Suppressor macrophage treated with lipopolysaccharide for 4 hours (primary cell): ENCODE measurements at places on chromosomes 12 and 14.

DNA sequence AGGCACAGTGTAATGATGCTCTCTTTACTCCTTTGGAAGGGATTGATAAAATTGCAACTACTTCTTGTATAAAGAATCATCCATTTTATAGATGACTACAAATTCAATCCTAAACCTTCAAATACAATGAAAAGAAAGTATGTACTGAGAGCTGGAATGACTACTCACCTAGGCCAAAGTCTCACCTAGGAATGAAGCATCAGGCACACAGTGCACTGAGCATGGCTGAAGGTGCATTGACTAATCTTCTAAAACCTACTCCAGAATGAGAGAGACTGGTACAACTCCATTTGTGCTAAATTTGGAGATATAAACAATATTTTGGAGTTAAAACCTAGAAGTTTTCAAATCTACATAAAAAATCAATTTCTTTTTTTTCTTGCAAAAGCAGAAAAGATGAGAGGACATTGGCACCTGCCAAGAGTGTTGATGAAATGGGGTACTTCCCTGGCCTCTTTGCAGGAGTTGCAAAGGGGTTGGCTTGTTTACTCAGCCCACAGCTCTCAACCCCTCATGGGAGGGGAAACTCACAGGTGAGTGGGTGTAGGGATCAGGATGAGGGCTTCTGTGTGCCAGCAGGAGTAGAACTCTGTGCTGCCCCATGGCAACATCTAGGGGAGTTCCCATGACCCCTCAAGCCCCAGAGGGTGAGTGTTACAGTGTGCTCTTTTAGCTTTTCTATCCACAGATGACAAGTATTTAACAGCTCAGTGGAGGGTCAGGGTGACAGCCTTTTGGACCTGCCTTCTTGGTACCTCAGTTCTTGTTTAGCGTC lies 31.3 kb downstream of the CLECL1 start:
- no peak for DNase-seq

DNA sequence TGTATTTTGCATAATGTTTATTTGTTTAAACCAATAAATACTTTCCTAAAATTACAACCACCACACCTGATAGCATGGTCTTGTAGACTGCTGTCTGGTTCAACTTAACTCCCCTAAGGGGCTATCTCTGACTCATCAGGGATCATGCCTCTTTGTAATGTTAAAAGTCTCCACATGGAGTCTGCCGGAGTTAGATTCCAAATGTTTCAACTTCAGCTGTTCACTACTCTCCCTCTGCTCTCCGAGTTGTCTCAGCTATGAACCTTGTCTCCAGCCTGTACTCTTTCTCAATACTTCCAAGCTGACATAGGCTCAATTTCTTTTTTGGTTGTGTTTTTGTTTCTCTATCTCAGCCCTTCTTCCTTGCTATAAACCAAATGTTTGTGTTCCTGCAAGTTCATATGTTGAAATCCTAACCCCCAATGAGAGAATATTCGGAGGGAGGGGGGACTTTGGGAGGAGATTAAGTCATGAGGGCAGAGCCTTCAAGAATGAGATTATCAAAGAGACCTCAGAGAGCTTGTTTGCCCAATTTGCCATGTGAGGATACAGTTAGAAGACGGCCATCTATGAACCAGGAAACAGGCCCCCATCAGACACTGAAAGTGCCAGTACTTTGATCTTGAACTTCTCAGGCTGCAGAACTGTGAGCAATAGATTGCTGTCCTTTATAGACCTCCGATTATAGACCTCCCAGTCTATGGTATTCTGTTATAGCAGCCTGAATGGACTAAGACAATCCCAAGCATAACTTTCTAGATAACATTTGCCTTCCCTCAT lies 858.2 kb downstream of the VRK1 start:
- no peak for DNase-seq

DNA sequence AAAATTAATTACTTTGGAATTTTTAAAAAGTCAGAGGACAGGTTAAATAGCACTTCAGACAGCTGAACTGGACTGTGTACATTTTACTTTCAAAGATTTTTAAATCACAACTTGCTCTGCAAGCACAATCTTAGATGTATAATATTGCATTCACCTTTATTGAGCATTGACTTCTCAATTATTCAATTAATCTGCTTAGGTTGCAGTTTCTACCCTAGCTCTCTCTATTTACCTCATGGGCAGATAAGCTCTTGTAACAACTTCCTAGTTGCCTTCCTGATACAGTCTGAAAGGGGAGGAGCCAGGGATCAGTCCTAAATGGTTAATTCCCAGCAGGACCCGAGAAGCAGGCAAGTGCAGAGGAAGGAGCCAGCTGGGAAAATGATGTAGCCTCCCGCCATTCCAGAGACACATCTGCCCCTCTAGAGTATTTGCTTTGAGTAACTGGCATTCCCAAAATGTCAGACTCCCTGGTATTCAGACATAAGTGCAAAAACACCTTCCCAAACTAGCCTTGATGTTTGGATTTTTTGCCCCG lies 302.8 kb downstream of the GALC start:
- DNase-seq, result no peak

DNA sequence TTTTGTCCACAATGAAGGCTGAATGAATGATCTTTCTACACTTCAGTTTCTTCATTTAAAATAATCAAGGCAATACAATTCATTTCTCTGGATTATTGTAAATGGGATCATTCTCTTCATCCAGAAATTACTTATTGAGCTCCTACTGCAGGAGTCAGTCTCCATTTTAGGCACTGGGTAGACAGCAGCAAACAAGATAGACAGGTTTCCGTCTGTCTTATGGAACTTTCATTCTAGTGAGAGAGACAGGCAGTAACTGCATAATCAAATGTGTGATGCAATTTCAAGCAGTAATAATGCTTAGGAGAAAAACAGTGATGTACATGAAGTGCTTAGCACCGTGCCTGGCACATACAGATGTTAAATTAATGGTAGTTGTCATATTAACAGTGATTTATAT lies 118.9 kb downstream of the SUDS3 start:
- no peak for DNase-seq

GRCh38 chr14:103547455-103547940 lies 15.0 kb downstream of the BAG5 start:
- DNase-seq, result no peak

- no peak for DNase-seq
Measured at GRCh38 chr12:95429172-95429510, 44.8 kb upstream of the METAP2 start.

DNA sequence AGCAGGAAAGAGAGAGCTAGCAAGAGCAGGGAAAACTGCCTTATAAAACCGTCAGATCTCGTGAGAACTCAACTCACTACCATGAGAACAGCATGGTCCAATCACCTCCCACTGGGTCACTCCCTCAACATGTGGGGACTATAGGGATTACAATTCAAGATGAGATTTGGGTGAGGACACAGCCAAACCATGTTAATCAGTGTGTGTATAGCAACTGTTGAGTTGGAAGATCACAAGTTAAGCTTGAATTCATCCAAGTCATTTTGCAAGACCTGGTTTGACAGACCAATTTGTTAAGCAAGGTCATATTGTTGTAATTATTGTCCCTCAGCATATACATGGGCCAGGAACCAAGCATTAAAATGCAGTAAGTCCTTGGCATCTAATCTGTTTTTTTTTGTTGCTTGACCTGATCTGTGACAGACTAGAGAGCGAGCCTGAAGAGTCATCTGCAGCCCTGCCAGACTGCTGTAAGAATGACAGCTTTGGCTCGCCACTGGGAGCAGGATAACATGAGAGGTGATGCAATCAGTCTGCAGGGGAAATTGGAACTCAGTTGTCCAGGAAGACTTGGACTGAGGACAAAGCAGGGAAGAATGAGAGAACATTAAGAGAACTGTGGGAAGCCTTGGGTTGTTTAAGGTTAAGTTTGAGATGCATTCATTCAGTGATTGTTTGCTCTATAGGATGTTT lies 297.6 kb upstream of the SEL1L start:
- no peak for DNase-seq

GRCh38 chr12:107064243-107064642 lies 29.1 kb downstream of the CRY1 start:
- DNase-seq, result no peak

DNA sequence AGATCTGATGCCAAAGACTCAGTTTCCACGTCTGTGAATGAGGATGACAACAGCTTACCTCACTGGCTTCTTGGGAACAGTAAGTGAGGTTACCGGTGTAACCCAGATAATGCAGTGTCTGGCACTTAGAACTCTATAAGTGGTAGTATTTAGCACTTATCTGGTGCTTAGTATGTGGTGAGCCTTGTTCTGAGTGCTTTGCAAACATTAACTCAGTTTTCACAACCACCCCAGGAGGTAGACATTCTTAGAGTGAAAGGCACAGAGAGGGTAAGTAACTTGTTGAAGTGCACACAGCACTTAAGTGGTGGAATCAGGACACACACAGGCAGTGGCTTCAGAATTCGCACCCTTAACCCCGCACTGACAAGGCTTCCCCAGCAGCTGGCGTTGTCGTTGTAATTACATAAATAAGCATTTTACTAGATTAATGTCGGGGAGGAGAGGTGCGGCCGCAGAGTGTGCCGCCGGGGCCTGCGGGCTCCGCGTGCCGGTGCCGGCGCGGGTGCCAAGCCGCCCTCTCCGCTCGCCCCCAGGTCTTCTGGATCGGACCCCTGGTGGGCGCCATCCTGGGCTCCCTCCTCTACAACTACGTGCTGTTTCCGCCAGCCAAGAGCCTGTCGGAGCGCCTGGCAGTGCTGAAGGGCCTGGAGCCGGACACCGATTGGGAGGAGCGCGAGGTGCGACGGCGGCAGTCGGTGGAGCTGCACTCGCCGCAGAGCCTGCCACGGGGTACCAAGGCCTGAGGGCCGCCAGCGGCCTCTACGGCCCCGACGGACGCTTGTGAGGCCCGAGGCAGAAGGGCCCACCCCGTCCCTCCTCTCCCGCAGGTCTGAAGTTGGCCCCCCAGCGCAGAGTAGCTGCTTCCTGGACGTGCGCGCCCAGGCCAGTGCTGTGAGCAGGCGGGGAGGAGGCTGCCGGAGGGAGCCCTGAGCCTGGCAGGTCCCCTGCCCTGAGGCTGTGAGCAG lies 4.6 kb downstream of the AQP2 start:
- DNase-seq, result no peak

GRCh38 chr12:103779410-103780092 lies 61.5 kb downstream of the NT5DC3 start:
- no peak for DNase-seq

GRCh38 chr14:101956179-101956885 lies 8.0 kb upstream of the DYNC1H1 start:
- DNase-seq, result no peak

DNA sequence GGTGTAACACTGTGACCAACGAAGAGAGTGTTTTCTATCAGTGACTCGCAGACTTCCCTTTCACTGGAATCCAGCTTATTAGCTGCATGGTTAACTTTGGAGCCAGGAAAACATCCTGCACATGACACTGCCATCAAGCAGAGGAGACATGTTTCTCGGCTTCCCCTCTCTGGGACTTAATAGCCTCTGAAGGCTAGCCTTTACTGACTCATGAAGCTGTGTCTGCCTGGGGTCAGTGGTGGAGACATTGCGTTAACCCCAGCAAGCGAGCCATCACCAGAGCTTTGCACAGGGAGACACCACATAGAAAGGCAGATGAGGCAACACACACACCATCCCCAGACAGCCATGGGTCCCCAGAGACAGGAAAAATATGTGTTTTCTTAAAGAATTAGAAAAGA lies 126.9 kb upstream of the PRICKLE1 start:
- DNase-seq, result no peak

DNA sequence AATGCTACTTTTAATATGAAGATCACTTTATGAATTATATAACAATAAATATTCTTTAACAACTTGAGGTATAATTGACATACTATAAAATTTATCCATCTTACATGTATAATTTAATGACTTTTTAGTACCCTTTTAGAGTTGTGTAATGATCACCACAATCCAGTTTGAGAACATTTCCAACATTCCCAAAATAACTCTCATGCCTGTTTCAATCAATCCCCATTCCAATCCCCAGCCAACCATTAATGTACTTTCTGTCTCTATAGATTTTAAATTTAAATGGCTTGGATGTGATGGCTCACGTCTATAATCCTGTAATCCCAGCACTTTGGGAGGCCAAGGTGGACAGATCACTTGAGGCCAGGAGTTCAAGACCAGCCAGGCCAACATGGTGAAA lies 23.5 kb upstream of the FRMD6 start:
- DNase-seq, result no peak

GRCh38 chr14:58772116-58772515 lies 134.4 kb downstream of the DACT1 start:
- no peak for DNase-seq

- DNase-seq, result peak; percentile 82
Measured at GRCh38 chr14:76761136-76761959, at the start of gene VASH1. Gene VASH1, plus strand, starts transcription at chr14:76761468. Its CDS starts 1,354 bp downstream, at chr14:76762822.

- DNase-seq, result no peak
Measured at GRCh38 chr14:94174604-94175010, 485 bp downstream of the PPP4R4 start.

- no peak for DNase-seq
Measured at GRCh38 chr12:98823012-98823411, 177.9 kb downstream of the APAF1 start.

GRCh38 chr12:108802101-108802961 lies 55.1 kb downstream of the SSH1 start:
- DNase-seq, result no peak

- DNase-seq, result no peak
Measured at GRCh38 chr14:96410119-96410518, 18.2 kb downstream of the AK7 start.

- peak; percentile 10 for DNase-seq
Measured at GRCh38 chr12:2580821-2581220, 213.9 kb upstream of the FKBP4 start.

GRCh38 chr12:53764615-53765014 lies 12.8 kb upstream of the CISTR start:
- DNase-seq, result no peak

DNA sequence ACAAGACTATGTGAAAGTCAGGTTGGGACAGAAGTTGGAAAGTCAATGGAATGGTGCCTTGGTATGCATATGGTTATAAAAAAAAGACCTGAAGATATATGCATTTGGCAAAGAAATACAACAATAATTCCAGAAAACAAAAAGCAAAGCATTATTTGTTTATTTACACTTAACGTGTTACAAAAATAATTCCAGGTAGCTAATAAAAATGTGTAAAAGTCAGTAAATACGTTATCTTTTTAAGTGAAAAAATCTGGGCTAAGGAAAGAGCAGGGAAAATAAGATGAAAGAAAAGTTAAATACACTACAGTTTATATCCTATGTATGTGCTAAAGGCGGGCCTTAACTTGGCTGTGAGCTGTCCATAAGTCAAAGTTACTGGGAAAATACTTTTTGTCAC lies 266.3 kb downstream of the MED13L start:
- no peak for DNase-seq

GRCh38 chr12:121849211-121849610 lies 9.4 kb downstream of the HPD start:
- DNase-seq, result no peak

GRCh38 chr12:53452159-53453077 lies 516 bp downstream of the PCBP2 start:
- DNase-seq, result peak; percentile 83

DNA sequence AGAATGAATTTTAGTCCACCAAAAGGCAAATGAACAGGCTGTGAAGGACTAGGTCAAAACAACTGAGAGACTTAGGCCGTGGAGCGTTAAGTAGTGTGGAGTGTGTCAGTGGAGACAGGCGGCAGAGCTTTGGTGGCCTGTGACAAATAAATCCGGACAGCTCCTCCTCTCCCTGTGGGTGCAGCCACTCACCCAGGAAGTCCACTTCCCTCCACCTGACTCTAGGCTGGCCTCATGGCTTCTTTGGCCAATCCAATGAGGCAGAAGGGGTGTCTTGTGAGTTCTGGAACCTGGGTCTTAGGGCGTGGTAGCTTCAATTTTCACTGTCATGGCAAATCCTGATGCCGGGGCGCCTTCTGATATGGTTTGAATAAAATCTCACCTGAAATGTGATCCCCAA lies 180.9 kb upstream of the C14orf180 start:
- DNase-seq, result no peak
